ENCODE measurements at places on chromosomes 1 and 21.

- no peak for DNase-seq
These were observed 31.0 kb downstream of the TMCC2 start for GRCh38 chr1:205258719-205259118.

DNA sequence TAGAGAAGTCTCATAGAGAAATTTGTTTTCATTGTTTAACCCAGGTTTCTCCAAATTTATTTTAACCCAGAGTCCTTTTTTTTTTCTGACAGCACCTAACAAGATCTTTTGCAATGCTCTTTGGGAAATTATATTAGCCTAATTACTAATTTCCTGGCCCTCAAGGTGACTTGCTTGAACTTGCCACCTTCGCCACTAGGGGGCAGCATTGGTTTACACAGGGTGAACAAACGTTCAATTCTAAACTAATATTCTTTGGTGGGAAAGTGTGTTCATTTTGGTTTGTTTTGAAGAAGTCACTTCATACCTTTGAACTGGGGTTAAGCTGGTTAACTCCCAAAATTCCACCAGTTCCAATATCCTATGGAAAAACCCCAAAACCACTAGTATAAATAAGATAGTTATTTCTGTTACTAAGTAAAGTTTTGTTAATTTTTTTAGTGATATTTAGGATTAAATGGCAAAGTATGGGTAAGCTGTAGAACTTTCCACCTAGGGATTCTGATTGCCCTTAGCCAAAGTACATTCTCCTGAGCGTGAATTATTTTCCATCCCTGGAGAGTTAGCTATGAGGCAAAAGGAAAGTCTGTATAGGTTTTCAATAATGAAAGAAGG, 13.0 kb downstream of the CCDC190 start:
- peak; percentile 60 for DNase-seq

DNA sequence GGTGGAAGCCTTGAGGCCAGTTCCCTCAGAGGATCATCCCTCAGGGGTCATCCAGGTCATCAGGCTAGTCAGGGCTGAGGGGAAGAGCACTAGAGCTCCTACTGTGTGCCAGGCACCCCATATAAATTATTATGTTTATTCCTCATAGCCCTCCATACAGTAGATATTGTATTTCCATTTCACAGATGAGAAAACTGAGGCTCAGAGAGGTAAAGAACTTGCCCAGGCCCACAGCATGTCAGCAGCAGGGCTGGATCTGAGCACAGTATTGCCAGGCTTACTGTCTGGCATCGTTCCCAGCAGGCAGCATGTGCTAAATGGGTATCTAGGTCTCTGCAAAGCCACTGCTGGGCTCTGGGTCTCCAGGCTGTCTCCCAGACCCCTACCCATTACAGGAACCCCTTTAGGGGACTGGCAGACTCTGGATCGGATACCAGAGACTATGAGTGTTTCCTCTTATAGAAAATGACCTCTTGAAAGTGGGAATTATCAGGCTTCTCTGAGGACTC, 153.3 kb downstream of the PTPRU start:
- no peak for DNase-seq

DNA sequence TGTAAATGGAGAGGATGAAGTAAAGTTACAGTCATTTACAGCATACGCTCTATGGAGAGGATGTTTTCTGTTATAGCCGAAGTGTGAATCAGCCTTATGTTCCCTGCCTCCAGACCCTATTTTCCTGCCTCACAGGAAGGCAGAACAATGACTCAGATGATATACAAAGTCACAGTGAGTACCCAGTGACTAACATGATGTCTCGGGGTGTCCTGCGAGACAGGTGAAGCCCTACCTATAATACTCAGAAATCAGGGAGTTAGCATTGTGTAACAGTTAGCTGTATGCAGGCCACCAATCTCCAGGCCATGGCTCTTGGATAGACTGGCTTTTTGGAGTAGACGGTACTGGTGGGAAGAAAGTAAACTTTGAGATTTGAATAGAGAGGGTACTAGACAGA, 55.6 kb upstream of the FBXO28 start:
- no peak for DNase-seq

GRCh38 chr1:6614929-6615785, 1.6 kb downstream of the PHF13 start:
- no peak for DNase-seq

- DNase-seq = peak; percentile 34
These were observed at the start of gene SPRTN for GRCh38 chr1:231338270-231339128. Gene SPRTN (plus strand): TSS chr1:231338293. CDS start chr1:231338384, 91 bp downstream.

DNA sequence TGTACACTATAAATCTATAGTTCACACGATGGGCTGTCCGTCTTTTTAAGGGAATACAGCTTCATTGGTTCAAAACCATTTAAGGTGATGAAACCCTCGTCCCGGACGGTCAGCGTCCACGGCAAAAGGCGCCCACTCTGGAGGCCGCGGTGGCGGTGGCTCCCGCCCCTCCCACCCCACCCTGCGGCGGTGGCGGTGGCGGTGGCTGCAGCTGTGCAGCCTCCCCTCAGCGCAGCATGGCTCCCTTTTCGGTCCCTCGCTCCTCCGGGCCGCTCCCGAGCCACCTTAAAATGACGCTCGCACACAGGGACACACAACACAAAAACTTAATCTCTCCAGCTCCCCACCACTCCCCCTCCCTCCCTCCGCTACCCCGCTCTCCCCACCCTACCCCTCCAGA, 69.1 kb downstream of the WLS start:
- no peak for DNase-seq

- DNase-seq = no peak
These were observed 121.6 kb upstream of the ADAR start for GRCh38 chr1:154729577-154729976.

DNA sequence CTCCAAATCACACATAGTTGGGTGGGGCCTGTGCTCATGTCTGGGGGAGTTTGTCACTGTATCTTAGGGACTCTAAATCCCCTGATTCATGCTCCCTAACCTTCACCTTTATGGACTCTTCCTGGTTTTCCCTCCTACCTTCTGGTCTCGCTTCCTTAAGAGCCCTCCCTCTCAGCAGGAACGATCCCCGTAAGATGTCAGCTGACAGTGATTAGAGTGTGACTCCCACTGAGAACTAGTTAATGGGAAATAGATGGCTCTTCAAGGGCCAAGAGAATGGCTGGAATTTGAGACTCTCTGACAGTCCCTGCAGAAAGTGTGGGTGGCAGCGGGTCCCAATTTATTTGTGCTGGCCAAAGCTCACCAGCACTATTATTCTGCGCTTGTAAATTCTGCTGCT, 22.0 kb downstream of the LYPD8 start:
- DNase-seq = no peak

DNA sequence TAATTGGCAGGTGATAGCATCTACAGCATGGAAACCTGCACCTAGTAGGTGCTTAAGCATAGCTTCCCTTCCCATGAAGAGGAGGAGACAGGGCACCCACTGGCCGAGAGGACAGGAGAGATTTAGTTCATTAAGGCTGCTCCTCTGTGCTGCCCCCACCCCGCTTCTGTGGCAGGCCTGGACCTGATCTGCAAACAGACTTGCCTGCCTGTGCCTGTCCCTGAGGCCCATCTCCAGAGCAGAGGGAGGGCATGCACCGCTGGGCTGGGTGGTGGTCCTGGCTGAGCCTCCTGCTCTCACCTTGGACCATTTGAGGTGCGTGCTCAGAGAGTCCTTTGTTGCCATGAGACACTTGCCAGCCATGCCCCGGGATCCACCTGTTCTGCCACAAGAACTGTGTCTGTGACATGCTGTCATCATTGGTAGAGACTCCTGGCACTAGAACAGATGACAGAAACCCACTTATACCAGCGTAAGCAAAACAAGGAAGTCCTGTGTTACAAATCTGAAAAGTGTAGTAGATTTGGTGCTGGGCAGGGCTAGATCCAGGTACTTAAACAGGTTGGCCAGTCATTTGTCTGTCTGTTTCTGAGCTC, 55.6 kb downstream of the PTPRF start:
- peak; percentile 87 for DNase-seq

DNA sequence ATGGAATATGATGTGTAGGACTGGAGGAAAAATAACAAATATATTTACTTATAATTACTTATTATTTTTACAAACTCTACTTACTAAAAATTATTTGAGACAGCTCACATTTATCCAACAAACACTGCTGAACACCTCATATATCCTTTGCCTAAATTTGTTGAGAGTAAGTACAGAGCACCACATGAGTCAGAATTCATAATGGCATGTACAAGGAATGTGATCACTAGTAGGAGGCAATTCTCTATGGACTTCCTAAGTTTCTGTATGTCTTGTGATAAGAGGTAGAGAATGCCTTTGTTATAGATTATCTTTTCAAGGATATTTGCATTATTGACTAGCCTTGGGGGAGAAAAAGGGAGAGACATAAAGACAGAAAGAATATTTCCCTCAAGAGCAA, 8.2 kb upstream of the ST6GALNAC3 start:
- no peak for DNase-seq

DNA sequence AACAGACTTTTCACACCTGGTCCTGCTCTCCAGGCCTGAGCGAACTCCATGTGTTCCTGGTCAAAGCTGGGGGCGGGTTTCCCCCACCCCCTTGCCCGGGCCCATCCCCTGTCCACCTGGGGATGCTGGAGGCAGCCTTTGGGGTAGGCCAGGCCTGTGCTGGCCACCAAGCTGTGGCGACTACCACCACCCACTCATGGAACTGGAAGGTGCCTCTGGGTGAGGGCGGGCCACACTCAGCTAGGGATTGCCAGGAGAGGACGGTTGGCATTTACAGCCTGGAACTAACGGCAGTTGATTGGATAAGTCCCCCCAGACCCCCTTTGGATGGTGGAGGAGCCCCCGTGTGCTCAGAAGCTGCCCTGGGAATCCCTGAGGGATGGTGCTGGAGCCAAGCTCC, 7.9 kb downstream of the S100B start:
- DNase-seq = no peak

DNA sequence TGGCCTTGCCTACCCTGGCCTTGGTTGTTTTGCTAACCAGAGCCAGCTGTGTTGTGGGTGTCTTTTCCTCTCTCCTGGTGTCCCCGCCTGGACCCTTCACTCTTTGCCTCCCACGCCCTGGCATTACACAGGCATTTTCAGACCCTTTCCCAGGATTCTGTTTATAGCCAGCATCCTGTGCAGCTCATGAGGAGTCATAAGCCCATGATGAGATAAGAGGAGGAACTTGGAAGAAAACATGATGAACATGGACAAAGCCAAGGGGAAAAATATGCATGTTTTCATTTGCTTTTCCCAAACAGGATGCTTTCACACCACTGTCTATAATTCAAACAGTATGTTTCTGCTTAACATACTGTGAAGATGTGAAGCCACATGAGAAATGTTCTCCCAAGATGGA, 18.7 kb upstream of the WARS2 start:
- DNase-seq = no peak

- peak; percentile 90 for DNase-seq
These were observed 52.0 kb upstream of the FAM20B start for GRCh38 chr1:178973652-178974101.

- no peak for DNase-seq
These were observed 94.7 kb downstream of the LIPI start for GRCh38 chr21:14116080-14116481.

GRCh38 chr21:31530897-31531705, 128.4 kb upstream of the SOD1 start:
- peak; percentile 99 for DNase-seq

Measured in NCI-H2171 treated with DMSO at 0.1 percent for 48 hours (cell line).